ENCODE measurements at places on chromosomes 2 and 18.

DNA sequence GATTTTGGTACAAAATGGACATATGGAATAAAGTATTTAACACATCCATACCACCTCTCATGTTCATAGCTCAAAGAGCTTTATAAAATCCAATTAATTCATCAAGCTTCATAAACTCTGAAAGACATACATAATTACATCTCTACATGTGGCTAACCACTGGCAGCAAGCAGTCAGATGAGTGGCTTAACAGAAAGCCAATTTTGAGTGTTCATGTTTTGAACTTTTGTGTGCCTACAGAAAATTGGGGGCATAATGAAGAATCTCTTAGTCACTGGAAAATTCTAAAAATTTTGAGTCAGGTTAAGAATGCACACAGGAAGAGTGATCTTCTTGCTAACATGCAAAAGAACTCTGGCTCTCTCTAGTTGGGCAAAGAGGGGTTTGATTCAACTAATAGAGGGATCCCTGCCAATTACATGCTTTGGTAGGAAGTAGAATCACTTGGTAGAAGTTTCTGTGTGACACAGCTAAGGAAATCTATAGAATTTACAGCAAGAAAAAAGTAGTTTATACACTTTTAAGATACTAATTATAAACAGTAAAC lies 287.4 kb downstream of the NOL4 start:
- no peak for DNase-seq

DNA sequence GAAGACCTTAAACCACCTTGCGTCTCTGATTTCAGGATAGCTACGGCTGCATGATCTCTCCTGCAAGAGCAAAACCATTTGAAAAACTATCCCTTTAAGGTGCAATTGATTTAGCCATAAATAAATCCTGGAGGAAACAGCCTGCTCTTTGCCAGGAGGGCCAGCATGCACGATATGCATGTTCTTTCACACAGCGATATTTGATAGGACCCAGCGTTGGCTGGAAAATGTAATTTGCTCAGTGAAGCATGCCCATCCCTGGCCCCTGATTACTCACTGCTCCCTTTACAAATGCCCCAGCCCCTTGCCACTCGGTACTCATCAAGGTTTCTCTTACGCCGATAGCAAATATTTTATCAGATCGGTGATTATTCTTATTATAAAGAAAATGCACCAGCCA lies 315.4 kb downstream of the CDH2 start:
- DNase-seq: no peak

DNA sequence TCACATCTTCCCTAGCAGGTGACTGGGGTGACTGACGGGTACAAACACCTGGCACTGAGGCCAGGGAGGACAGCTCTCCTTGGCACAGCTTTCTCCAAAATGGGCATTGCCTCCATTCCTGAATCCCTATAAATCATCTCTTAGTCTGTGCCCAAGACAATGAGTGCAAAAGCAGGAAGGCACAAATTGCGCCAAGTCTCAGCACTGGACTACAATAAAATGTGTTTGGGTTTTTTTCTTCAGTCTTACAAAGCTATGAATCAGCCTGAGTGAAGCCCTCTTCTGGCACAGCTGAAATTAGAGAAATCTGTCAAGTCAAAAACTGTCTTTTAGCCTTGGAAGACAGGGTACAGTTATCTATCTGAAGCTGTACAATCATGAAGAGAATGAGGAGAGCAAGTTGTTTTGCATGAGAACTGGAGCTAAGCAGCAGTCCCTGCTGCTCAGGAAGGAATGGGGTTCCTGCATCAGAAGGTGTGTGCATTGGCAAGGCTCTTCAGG lies 90.8 kb downstream of the EPB41L3 start:
- no peak for DNase-seq

GRCh38 chr18:49839012-49839411 lies 25.7 kb upstream of the ACAA2 start:
- no peak for DNase-seq

DNA sequence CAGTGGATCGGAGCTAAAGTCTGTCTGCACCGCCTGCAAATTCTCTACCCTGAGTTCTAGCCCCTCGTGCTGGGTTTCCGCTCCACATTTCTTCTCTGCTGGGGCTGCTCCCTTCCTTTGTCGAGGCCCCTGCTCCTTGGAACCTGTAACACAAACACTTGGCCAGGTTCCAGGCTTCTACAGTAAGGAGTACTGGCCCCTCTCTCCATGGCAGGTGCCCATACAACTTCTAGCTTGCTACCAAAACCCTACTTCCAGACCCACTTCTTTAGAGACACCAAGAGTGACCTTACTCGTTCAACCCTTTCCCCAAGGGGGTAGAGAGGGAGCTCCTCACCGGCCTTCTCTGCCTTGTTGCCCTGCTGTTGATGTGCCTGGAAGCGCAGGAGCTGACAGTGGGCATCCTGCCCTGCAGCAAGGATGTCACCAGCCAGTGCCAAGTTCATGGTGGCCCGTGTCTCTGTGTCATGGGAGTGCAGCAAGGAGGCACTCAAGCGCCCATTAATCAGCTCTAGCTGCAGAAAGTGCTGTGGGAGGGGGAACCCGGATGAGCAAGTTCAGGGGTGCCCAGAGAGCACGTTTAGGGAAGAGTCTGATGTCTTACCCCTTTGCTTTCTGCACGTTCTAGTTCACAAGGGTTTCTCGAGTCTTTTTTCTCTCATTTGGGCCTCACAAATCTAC lies 1.1 kb downstream of the PREB start:
- no peak for DNase-seq

GRCh38 chr18:73790587-73790986 lies 357.0 kb downstream of the FBXO15 start:
- DNase-seq: no peak

DNA sequence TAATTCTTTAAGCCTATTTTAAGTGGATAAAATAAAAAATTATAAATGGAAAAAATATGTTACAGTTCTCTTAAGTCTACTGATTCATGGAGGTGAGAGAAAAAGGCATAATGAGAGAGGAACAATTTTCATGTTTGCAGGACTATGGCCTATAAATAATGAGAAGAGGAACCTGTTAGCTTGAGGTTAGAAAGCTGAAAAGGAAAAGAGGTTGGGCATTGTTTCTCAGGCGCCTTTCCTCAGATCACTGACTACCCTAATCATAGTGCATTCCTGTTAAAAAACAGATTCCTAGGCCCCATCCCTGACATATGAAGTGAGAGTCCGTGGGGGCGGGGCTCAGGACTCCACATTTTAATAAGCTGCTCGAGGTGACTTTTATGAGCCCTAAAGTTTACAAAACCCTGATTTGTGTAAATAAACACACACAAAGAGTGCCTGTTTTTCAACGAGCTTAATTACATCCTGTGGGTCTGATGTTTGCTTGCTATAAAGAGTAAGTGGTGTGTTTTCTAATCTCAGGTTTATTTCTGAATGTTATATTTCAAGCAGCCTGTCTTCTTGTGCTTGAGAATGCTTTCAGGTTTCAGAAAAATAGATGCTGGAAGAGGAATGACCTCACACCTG lies 335.5 kb downstream of the CLIP4 start:
- no peak for DNase-seq

- DNase-seq: no peak
These were observed 923.2 kb downstream of the CPS1 start for GRCh38 chr2:211479536-211480150.

DNA sequence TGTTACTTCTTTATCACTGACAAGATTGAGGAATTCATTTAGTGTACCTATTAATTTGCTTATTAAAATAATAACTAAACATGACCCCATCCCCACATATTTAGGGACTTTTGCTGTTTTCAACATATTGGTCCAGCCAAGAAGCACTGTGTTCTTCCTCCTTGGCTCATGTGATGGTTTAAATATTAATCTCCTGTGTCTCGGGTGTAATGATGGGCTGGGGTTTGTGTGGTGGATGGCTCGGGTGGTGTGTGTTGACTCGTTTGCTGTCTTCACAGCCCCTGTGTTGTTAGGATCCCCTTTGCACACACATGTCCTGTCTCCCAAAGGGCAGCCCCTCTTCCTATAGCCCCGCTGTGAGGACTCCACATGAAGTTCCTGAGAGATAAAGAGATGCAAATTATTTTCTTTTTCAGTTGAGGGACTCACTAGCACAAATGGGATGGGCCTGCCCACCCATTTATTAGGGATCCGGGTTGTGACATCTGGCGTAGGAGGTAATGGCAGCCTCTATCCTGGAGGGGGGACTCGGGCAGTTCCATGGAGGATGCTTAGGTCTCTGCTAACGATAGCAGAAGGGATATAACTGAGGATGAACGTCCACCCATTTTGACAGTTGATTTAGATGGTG lies 53.4 kb downstream of the FHOD3 start:
- no peak for DNase-seq

DNA sequence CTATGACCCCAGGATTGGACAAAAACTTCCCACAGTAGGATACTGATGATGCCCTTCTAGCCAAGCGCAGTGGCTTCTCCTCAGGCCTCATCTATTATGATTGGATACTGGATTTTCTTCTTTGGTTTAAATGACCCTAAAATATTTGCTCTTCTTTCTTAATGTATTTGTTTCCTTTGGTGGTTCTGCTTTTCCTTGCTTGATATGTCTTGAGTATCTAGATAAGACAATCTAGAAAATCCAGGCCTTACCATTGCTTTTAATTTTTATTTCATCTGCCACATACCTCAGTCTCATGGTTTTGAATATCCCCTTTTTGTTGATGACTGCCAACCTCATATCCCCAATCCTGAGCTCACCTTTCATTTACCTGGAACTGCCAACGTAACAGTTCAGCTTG lies 35.6 kb downstream of the OTOF start:
- DNase-seq: no peak

- DNase-seq: no peak
These were observed 207.0 kb upstream of the HAAO start for GRCh38 chr2:42999391-42999841.

DNA sequence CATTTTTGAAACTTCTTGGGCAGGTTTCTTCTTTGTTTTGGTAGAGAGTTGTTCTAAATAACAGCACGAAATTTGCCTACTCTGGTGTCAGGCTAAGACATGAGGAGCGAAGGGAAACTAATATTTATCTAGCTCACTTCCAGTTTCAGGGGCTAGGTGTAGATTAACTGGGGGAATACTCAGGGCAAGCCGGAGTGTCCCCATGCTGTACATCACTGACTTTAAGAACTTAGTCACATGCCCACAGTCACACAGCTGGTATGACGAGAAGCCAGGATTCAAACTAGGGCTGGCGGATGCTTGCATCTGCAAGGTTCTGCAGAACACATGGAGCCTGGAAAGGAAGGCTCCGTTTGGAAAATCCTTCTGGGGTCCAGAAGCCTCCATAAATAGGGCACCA lies 133.3 kb downstream of the ALPK2 start:
- DNase-seq: no peak

- no peak for DNase-seq
These were observed 70.8 kb downstream of the FAM117B start for GRCh38 chr2:202705446-202706020.

GRCh38 chr2:239175181-239175580 lies 225.6 kb downstream of the HDAC4 start:
- no peak for DNase-seq

GRCh38 chr18:26579941-26580618 lies 31.7 kb upstream of the KCTD1 start:
- no peak for DNase-seq

DNA sequence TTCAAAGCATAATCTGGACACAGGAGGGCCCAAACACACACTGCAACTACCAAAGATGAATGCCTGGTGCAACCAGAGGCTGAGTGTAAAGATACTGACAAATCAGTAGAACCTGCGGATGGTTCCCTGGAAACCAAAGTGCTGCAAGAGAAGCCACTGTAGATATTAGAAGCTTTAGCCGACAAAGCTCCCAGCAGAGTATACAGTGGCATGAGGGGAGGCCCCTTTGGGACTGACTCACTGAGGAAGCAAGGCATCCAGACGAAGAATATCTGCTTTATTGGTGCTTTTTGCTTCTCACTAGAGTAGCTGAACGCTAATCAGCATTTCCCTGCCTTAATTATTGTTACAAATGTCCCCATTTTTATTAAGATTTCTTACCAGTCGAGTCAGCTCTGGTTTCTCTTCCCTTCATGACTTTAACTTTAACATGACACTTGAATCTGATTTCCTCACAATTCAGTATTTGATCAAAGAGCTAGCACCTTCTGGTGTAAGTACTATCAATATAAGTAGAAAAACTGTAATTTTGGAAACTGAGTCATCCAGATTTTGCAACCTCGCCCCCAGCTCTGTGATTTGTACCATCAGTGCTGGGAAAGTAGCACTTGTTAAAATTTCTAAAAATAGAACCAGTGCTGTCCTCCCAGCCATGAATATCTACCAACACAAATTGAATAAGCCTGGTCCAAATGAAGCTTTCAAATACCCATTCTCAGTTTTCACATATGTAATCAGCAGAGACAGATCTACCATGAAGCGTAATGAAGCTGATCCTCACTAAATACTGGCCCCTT lies 34.2 kb downstream of the FIGN start:
- no peak for DNase-seq

DNA sequence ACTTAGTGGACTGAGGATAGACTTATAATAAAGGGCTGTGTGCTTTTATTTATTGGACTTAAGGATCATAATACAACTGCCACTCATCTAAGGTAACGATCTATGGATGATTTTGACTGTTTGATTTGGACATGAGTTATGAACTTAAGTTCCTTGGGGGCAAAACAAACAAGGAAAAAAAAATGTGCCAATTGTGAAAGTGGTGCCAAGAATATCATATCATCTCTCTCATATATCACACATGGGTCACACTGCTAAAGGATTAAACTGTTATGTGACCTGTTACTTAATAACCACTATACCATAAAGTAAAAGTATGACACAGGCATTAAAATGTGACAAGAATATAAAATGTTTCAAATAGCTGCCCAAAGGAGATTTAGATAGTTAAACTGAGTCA lies 886.3 kb downstream of the ERBB4 start:
- DNase-seq: no peak

GRCh38 chr2:215727507-215728503 lies 285.5 kb downstream of the MREG start:
- no peak for DNase-seq

DNA sequence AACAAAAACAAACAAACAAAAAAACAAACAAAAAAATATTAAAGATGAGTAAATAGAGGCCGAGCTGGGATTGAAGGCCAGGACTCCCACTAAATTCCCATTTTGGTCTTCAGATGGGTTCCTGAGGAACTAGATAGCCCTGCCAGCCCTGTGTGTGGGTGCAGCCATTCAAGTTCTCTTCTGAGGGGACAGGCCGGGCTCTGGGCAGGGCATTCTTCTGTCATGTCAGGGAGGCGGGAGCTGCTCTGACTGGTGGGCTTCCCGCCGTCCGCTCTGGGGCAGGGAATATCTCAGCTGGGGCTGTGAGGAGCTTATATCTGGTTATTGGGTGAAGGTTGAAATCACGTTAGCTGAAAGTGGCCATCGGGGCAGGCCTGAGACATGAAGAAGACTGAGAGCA lies 127.3 kb upstream of the CXCR4 start:
- no peak for DNase-seq

DNA sequence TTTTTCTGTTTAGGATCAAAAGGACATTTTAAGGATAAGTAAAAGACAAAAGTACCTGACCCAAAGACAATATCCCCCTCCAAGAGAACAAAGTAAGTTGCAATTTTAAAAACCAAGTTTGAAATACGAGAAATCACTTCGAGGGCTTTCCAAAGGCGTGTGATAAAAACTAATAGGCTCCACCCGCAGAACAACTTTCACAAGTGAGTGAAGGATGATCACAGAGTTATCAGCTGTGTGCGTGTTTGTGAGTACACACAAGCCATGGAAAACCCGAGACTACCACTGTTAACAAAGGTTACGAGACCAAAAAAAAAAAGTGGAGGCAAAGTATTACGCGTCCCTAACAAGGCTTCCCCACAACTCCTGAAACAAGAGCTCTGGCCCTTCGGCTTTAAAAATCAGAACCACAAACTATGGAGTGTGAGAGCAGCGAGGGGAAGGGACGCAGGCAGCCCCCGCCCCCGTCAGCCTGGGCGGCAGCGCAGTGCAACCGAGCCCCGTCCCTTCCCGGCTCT lies 719 bp downstream of the SMAD2 start:
- no peak for DNase-seq

All from NT2/D1 (cell line).